ENCODE measurements at places on chromosomes 16 and 17.

DNA sequence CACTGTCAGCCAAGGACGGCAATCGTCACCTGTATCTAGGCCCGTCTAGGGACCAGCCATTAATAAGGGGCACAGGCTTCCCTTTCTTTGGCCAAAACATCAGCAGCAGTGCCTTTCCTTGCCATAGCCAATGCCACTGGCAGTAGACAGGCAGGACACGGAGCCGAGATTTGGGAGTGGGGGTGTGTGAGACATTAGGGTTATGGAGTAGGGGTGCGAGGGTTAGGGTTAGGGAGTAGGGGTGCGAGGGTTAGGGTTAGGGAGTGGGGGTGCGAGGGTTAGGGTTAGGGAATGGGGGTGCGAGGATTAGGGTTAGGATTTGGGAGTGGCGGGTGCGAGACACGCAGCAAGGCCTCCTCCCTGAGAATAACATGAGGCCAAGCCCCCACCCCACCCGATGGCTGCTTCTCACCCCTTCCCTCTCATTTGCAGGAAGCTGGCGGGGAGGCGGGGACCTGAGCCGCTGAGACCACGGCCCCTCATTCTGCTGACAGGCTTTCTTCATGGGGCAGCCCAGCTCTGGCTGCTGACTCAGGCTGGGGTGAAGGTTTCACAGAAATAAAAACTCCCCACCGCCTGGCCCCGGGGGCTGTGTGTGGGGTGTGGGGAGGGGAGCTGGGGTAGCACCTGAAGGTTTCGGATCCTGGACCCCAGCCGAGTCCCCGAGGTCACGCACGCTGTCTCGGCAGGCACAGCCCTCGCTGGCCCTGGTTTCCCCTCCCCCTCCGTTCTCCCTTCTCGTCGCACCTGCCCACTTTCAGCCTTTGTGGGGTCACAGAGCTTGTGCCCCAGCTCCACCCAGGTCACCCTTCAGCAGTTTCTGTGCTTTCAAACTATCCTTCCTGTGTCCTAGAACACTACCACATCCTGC lies 93.8 kb downstream of the PGS1 start:
- DNase-seq, result no peak

- no peak for DNase-seq
Observed at GRCh38 chr17:68297195-68297594, 5.9 kb downstream of the ARSG start.

DNA sequence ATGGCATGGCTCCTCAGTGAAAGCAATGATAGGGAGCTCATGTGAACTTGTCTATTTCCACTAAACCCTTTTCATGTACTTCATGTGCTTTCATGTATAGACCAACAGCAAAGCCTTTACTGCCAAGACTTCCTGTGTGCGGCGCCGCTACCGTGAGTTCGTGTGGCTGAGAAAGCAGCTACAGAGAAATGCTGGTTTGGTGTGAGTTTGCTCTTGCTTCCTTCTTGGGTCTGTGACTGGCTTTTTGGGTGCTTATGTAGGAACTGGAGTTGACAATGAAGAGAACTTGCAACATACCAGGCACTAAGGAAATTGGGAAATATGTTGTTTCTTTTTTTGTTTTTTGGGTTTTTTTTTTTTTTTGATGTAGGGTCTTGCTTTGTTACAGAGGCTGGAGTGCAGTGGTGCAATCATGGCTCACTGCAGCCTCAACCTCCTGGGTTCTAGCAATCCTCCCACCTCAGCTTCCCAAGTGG lies 5.7 kb downstream of the SNX11 start:
- DNase-seq, result peak; percentile 87

- no peak for DNase-seq
Observed at GRCh38 chr17:31364012-31364411, 27.5 kb upstream of the RAB11FIP4 start.

- no peak for DNase-seq
Observed at GRCh38 chr17:74117087-74117698, 86.3 kb upstream of the RPL38 start.

- no peak for DNase-seq
Observed at GRCh38 chr17:68600931-68601564, at the start of gene FAM20A. Gene FAM20A, minus strand, starts transcription at chr17:68601367. Its CDS starts 701 bp downstream, at chr17:68600666.

GRCh38 chr16:19717314-19717713 lies 713 bp downstream of the KNOP1 start:
- peak; percentile 4 for DNase-seq

DNA sequence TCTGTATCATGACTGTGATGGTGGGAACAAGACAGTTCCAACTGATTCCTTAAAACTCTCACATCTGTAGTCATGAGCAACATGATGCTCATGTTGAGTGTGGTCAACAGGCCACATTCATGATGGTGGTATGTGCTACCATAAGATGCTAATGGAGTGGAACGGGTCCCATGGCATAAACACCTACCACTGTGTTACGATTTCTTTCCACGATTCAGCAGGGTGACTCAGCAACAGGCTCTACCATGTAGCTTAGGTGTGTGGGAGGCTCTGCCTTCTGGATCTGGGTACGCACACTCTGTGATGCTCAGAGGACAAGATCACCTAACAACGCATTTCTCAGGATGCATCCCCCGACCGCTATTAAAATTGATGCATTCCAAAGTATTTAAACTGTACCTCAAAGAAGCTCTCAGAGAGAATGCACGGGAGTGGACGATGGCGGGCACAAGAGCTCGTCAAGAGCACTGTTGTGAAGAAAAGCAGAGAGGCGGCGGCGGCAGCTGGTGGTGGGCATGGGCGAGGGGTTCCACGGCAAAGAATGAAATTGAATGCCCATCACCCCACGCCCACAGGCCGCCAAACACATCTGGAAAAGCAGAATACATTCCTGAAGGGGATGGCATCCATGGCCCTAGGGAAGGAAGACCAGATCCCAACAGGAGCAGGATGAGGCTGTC lies 133.3 kb downstream of the ZNF778 start:
- no peak for DNase-seq

DNA sequence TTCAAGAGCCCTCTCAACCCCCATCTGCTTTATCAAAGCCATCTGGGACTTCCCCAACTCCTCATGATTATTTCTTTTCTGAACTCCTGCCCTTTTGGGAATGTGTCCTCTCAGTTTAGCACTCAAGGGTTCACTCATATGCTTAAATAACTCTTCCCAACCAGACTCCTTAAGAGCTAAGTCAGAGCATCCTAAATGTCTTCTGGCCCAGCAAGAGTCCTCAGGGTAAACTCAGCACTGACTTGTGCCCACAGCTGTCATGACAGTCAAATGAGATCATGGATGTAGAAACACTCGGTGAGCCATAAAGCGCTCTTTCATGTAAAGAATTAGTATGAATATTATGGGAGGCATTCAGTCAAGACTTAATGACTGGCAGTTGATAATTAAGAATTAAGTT lies 85.9 kb downstream of the TEX14 start:
- no peak for DNase-seq

DNA sequence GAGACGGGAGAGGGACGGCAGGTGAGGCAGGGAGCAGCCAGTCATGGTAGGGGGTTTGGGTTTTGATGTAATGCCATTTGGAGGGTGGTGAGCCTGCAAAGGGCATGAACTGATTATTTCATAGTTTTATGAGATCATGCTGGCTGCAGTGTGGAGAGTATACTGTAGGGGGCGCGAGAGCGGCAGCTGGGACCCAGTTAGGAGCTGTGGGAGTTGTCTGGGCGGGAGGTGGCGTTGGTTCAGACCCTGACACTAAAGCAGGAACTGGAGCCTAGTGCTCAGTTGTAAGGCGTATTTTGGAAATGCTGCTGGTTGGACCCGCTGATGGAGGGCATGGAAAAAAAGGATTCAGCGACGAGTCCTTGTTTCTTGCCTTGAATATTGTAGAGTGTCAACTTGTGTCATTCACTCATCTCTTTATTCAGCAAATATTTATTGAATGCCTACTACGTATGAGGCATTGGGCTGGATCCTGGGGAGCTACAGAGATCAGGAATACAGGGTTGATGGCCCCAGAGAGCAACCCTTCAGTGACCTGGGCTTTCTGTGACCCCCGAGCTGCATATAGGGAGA lies 23.7 kb upstream of the KDM8 start:
- DNase-seq, result peak; percentile 92

- no peak for DNase-seq
Observed at GRCh38 chr16:84686707-84687298, 13.0 kb upstream of the USP10 start.

DNA sequence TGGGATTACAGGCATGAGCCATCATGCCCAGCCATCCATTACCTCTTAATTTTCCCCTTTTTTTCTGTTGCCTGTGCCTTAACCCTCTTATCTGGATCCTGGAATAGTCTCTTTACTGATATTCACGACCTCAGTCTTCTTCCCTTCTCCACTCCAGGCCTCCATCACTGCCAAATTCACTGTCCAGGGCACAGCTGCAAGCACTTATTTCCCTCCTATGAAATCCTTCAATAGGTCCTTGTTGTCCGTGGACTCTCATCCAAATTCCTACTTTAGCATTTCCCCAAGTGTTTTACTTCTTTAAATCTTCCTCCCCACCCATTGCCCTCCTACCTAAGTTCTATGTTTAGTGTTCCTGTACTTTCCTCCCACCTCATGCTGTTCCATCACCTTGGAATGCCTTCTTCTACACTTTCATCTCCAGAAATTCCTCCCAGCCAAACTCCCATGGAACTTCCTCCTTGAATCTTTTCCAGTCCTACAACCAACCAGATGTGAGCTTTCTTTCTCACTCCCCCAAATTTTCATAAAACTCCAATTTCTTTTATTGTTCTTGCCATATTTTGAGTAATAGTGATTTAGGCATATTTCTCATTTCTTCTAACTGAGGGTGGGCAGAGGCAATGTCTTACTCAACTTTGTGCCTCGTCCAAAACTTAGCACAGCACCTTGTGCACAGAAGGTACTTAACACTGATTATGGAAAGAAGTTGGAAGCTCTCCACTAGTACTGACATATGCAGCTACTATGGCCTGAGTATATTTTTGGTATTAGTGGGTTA lies 35.3 kb downstream of the FAM20A start:
- no peak for DNase-seq

Data from HL-60 (cell line).